ENCODE measurements at places on chromosomes 3 and 15.

GRCh38 chr3:116630494-116630893 is 79.1 kb upstream of the TUSC7 start:
- no peak for DNase-seq

DNA sequence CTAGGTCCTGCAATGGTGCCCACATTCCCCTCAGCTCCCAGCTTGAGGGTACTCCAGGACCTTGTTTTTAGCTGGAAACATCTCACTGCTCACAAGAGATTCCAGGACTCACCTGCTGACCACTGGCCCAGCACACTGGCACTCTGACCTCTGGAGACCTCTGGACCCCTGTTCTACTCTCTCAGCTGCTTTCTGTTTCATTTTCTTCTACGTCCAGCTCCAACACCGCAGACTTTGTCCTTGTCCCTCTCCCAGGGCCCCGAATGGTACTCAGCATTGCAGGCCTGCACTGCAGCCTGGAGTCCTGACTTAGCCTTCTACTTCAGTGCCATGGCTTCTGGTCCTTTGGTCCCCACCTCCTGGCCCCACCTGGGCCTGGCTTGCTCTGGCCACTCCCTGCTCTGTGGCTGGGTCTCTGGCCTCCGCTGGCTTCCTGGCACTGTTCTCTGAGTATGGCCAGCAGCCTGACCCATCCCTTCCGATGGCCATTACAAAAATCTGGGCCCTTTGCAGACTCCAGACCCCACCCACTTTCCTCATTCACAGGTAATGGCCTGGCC is 27.9 kb downstream of the KY start:
- no peak for DNase-seq

- no peak for DNase-seq
These were observed 239.1 kb downstream of the MCTP2 start for GRCh38 chr15:94470492-94470891.

DNA sequence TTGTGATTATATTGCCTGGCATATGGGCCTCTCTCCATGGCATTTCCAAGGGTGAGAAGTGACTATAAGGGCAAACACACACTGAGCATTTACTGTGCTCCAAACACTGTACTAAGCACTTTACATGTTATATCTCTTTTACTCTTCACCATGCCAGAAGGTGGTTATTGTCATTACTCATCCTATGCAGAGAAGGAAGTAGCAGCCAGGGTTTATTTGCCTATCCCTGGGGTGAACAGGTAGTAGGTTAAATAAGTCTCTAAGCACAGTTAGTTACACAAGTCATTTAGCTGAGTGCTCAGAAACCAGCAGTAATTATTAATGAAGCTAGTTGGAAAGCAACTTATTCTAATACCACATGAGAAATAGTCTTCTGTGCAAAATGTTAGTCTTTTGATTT is 109.9 kb upstream of the SYNPR start:
- DNase-seq, result no peak

DNA sequence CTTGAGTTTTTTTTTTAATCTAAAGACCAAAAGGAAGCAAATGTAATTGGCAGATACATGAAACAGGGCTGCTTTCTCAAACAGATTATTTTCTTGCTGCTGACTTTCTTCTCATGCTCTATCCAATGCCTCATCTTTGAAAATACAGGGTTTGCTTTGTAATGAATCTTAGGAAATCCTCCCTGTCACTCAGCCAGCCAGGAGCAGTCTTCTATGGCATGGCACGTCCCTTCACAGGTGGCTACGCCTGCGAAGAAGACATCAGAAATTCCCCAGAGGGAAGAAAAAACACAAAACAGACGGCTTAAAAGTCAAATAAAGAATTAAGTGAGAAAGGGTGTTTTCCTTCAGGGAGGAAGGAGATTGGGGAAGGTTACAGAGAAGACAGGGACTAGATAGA is 242.5 kb downstream of the IGSF11 start:
- no peak for DNase-seq

DNA sequence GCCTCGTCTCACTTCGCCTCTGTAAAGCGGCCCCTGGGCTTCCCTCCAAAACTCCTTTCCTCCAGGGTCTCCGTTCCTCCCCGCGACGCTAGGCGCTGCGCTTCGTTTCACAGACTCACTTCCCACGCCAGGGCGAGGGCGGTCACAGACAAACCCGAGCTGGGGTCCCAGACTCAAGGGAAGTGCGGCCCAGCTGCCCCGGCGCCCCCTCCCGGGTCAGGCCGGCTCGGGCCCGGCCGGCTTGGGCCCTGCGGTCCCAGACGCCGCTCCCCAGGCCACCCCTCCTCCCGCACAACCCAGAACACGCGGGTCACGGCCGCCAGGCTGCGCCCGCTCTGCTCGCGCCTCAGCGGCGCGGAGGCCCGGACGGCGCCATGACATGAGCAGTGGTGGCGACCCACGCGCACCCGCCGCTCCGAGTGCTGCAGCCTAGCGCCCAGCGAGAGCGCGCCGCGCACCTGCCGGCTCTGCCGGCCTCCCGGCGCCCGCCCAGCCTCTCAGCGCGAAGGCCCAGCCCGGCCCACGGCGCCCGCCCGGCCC is 547 bp downstream of the NUP210 start:
- DNase-seq, result peak; percentile 27

GRCh38 chr15:37517191-37517895 is 417.0 kb upstream of the MEIS2 start:
- no peak for DNase-seq
